ENCODE measurements at places on chromosomes 4 and X. TPM values are rescaled to one million over a fixed set of nuclear protein-coding genes. Genes with fewer than 3 reads are reported as not detected.

FATE1 gene
- total RNA-seq = not detected

NDP gene
- total RNA-seq = 0.24 TPM

SORBS2 gene
- total RNA-seq = 696 TPM

CD40LG gene
- 0.81 TPM for total RNA-seq

FGD1 gene
- 7.2 TPM for total RNA-seq

CDS1 gene
- 0.48 TPM for total RNA-seq

EDA gene
- 4.6 TPM for total RNA-seq

SOD3 gene
- 380 TPM for total RNA-seq

FRG2 gene
- total RNA-seq = not detected

TMPRSS11F gene
- not detected for total RNA-seq

UVSSA gene
- total RNA-seq = 19.9 TPM

GIMD1 gene
- not detected for total RNA-seq

SUPT20HL1 gene
- total RNA-seq = not detected

GATA1 gene
- total RNA-seq = not detected

RHOXF2B gene
- not detected for total RNA-seq

GAGE12G gene
- total RNA-seq = not detected

ITIH6 gene
- total RNA-seq = not detected

PNMA5 gene
- total RNA-seq = not detected

MAGEA12 gene
- not detected for total RNA-seq

CPEB2 gene
- total RNA-seq = 28.0 TPM

PTCHD1 gene
- total RNA-seq = 0.51 TPM

GABRG1 gene
- 0.03 TPM for total RNA-seq

KIAA1210 gene
- not detected for total RNA-seq

MAGEA3 gene
- total RNA-seq = not detected

SMIM31 gene
- not detected for total RNA-seq

OPN1LW gene
- not detected for total RNA-seq

CPZ gene
- total RNA-seq = 10.0 TPM

GPRASP1 gene
- 19.9 TPM for total RNA-seq

CT45A10 gene
- not detected for total RNA-seq

PDK3 gene
- total RNA-seq = 119 TPM

PIM2 gene
- total RNA-seq = 9.2 TPM

IGSF1 gene
- total RNA-seq = 2.5 TPM

SLC34A2 gene
- not detected for total RNA-seq

NRK gene
- 6.4 TPM for total RNA-seq

VSIG4 gene
- 113 TPM for total RNA-seq

HTN1 gene
- not detected for total RNA-seq

IRAK1 gene
- 62.3 TPM for total RNA-seq

BTC gene
- 9.4 TPM for total RNA-seq

SULT1E1 gene
- not detected for total RNA-seq

RPA4 gene
- 3.0 TPM for total RNA-seq

CYBB gene
- 60.4 TPM for total RNA-seq

VSIG1 gene
- total RNA-seq = not detected

SLC16A2 gene
- 30.6 TPM for total RNA-seq

FAAH2 gene
- 0.52 TPM for total RNA-seq

PAK3 gene
- 24.5 TPM for total RNA-seq

STOX2 gene
- total RNA-seq = 10.9 TPM

GRIA2 gene
- total RNA-seq = 23.5 TPM

MRFAP1 gene
- total RNA-seq = 244 TPM

ADH7 gene
- not detected for total RNA-seq

OTUD6A gene
- total RNA-seq = not detected

GUCY1A1 gene
- 74.0 TPM for total RNA-seq

TMEM154 gene
- 5.1 TPM for total RNA-seq

RHOXF2 gene
- not detected for total RNA-seq

SSX3 gene
- not detected for total RNA-seq

TLR6 gene
- 12.8 TPM for total RNA-seq

CTPS2 gene
- total RNA-seq = 11.8 TPM

PGAM4 gene
- not detected for total RNA-seq

RBMXL3 gene
- not detected for total RNA-seq

Data from aorta (tissue), 5 donors.